ENCODE measurements at places on chromosomes 13 and 19. TPM values are rescaled to one million over a fixed set of nuclear protein-coding genes. Genes with fewer than 3 reads are reported as not detected.

DNA sequence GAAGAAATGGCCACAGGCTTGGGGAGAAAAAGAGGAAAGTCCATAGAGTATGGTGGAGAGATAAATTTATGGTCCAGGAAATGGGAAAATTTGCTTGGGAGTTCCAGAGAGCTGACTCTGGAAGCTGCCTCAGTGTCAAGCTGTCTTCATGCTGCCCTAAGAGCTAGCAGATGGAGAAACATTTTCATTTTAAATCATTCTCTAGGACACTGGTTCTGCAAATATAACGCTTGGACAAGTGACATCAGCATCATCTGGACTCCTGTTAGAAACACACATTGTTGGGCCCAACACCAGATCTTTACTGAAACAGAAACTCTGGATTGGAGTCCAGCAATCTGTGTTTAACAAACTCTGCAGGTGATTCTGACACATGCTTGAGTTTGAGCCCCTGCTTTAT lies 592.0 kb upstream of the KLF12 start:
- DNase-seq, result no peak

- DNase-seq, result peak; percentile 51
These were observed 575 bp downstream of the SHFL start for GRCh38 chr19:10086591-10087192.

The C1QTNF9B gene
- not detected for total RNA-seq

DNA sequence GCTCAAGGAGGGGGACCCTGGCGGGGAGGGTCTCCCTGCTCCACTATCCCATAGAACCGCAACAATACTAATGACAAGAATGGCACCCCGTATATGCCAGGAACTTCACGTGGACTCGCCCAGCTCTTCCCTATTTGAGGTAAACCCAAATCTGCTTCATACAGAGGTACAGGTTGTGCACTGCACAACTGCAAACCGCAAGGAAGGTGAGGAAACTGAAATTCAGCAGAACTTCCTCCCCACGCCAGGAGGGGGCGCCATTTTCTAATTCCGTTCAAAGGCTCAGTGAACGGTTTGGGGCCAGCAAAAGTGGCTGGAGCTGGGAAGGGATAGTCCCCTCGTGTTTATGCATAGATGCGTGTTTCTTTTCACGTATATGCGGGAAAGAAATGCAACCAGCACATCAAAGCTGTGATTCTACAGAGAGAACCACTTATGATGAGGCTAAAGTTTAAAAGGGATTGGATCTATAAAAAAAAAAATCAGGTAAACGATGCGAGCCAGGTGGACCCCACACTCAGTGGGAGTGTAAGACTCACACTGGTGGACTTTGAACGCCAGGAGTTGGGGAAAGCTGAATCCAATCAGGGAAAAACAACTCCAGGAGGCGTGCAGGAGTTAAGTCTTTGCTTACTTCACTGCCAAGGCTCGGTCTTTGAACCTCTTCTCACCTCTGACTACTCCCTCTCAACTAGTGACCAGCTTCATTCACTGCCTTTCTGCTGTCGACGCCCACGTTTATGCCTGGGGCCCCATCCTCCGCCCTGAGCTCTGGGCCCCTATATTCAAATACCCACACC lies 20.3 kb downstream of the C19orf81 start:
- DNase-seq, result peak; percentile 61

DNA sequence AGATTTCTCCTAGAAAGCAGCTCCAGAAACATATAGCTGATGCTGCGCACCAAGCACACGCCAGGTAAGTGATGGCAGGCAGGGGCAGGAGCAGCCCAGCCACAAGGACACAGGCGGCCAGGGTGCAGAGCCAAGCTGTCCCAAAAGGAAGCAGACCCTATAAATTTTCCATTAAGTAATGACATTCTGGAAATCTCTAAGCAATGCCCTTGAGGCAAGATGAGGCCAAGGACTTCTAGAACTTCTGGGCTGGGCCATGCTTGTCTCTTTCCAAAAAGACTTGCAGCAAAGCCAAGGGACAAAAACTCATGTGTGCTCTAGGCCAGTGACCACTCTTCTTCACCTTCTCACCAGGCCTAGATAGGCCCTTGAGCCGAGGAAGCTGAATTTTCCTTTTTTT lies 42.2 kb upstream of the EPHX3 start:
- DNase-seq, result no peak

DNA sequence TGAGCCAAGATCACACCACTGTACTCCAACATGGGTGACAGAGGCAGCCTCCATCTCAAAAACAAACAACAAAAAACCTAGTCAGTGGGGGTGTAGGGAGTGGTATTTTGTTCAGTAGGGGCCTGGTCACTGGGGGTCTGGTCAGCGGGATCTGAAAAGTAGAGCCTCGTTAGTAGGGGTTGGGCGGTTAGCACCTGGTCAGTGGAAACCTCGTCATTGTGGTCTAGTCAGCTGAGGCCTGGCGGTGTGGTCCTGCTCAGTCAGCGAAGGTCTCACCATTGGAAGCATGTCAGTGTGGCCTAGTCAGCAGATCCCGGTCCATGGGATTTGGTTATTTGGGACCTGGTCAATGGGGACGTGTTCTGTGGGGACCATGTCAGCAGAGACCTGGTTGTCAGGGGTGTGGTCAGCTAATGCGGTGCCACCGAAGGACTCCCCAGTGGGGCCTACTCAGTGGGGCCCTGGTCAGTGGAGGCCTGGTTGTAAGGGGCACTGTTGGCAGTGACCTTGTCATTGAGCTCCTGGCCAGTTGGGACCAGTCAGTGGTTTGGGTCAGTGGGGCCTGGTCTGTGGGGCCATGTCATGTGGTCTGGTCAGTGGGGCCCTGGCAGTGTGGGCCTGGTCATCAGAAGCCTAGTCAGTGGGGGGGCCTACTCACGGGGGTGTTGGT lies 63.0 kb upstream of the TPM4 start:
- DNase-seq, result no peak

GRCh38 chr13:91145571-91146205 lies 201.8 kb upstream of the MIR17HG start:
- DNase-seq, result no peak

All from CD8-positive, alpha-beta T cell (primary cell).